Common myeloid progenitor, CD34-positive (primary cell): ENCODE measurements at places on chromosomes 16 and 17.
A peak's percentile ranks its signal among the peaks of the same experiment; 100 is the strongest.

GRCh38 chr17:19579867-19580565, 46.4 kb downstream of the SLC47A1 start:
- DNase-seq = peak; percentile 55

GRCh38 chr16:49742428-49743202, 113.3 kb downstream of the ZNF423 start:
- DNase-seq = no peak

DNA sequence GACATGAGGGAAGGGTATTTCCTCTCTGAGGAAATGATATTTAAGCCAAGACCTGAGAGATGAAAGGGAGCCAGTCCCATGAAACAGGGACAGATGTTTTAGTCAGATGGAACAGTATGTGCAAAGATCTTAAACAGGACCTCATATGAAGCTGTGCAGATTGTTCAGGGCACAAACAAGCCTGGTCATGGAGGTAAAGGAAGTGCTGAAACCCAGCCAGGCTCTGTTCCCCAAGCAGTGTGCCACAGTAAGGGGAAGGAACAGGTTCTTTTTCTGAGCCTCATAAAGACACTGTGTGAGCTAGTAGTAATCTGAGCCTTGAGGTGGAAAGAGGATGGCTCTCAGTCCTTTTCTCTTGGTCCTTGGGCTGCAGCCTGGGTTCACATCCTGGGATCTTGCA, 159.9 kb downstream of the ANKFN1 start:
- DNase-seq = no peak

DNA sequence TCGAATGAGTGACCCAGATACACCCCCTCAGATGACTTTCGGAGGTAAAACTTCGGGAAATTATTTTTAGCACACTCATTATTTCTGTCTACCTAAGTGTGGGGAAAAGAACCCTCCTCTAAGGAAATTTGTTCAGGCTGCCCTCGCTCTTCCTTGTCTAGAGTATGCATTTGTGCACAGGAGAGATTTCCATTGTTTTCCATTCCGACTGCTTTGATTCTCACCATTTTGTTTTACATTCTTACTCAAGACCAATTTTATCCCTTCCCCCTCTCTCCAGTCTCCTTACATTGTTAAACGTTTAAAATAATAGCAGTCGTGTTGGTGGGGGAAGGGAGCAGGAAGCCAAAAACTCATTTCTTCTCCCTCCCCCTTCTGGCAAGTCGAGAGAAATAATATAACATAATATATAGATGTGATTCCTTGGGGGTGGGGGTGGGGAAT, 1.5 kb upstream of the CHD3 start:
- no peak for DNase-seq

DNA sequence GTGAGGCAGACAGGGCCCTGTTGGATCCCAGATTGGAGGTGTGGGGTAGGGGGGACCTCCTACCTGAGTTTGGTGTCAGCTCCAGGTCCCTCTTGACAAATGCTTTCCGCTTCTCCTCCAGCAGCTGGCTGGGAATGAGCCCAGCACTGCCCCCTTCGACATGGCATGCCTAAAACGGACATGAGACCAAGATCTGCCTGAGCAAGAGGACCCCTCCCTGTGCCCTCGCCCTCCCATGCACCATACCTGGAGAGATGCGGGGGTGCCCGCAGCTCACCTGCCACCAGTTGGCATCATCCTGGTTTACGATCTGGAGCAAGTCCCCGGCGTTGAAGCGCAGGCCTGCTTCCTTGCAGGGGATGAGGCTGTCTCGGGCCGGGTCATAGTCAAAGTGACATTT, 26.2 kb downstream of the MPP2 start:
- DNase-seq = no peak

DNA sequence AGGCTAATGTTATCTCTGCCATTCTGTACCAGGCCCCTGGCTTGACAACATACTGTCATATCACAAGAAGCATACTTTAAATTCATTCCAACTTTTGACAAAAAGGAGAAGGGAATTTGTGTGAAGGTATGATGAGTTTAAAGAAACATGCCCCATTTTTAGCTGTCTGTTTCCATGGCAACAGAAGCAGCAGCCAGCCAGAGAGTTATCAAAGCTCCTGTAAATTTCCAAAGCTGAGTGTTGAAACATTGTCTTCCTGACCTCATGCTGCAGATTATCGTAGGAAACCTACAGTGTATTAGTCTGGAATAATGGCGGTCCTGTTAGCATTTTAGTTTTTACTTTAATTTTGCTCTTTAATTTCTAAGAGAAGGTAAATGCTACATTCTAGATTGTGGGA, 124.9 kb downstream of the MRTFB start:
- no peak for DNase-seq

DNA sequence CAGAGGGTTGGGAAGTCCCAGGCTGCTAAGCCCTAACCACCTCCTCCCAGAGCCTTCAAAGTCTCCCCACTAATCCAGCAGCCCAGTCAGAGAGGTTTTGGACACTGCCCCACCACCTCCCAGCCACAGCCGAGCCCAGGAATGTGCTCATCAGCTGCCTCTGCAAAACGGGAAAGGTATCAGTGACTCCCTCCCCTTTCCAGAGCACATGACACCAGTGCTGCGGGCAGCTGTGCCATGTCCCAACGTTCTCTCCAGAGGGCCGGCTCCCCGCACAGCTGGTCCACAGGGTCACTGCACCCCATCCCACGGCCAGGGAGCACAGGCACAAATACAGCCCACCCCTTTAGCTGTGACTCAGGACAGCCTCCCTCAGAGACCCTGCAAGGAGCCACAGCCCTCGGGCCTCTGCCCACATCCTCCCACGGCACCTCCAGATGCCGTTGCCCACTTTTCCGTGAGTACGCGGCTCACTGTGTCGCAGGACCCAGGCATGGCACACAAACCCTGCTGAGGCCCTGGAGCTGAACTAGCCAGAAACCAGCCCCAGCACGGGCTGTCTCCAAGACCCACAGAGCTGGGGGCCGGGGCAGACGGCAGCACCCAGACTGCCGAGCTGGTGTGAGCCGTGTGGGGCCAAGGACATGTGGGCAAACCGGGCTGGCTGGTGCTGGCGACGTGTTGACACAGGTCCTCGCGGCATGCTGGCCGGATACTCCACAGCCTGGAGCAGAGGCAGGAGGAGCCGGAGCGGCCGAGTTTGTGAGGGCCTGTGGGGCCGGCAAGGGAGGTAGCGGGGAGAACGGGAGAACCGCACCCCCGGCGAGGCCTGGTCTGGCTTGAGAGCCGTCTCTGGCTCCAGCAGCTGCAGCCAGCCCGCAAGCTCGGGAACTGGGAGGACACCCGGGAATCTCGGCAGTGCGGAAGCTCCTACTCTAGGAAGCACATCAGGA, 6.3 kb upstream of the PPP1R27 start:
- peak; percentile 45 for DNase-seq

- no peak for DNase-seq
Measured at GRCh38 chr16:73317321-73317857, 269.5 kb upstream of the ZFHX3 start.

- peak; percentile 40 for DNase-seq
Measured at GRCh38 chr16:28108590-28109247, 45.2 kb upstream of the GSG1L start.

DNA sequence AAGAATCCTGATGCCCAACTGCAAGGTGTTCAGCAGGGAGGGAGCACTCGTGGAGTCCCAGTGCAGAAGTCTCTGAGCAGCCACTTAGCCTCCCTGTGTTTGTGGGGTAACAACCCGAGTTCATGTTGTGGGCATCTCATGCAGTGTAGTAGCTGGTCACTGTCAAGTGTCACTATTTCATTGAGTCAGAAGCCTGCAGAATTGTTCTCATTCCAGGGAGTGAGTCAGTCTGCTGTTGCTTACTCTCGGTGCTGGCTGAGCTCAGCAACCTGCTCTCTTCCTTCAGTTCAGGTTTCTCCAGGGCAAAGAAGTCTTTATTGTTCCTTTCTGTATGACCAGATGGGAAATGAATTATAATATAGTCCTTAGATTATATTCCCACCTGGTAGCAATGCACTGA, 24.1 kb downstream of the HMOX2 start:
- DNase-seq = no peak

DNA sequence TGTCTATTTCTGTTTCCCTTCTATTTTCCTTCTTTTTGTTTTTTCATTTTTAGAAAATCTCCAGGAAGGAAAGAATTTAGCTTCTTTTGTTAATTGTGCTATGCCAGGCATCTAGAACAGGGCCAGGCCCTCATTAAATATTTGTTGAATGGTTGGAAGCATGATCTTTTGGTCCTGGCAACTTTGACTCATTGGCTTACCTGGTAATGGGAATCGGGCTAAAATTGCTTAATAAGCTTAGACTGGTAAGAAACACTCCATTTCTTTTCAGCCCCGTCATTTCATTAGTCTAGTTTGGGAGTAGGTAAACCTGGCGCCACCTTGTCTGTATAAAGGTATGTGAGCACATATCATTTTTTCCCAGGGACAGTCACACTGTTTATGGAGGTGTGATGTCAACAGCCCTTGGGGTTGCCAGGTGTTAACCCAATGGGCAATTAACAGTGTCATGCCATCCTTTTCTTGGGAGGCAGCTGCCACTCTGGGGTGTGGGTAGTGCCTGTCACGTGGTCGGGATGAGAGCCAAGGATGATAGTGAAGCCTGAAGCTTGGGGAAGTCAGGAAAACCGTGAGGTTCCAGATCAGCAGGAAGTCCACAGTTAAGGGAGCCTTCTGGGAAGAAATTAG, 9.5 kb upstream of the NDEL1 start:
- DNase-seq = no peak

DNA sequence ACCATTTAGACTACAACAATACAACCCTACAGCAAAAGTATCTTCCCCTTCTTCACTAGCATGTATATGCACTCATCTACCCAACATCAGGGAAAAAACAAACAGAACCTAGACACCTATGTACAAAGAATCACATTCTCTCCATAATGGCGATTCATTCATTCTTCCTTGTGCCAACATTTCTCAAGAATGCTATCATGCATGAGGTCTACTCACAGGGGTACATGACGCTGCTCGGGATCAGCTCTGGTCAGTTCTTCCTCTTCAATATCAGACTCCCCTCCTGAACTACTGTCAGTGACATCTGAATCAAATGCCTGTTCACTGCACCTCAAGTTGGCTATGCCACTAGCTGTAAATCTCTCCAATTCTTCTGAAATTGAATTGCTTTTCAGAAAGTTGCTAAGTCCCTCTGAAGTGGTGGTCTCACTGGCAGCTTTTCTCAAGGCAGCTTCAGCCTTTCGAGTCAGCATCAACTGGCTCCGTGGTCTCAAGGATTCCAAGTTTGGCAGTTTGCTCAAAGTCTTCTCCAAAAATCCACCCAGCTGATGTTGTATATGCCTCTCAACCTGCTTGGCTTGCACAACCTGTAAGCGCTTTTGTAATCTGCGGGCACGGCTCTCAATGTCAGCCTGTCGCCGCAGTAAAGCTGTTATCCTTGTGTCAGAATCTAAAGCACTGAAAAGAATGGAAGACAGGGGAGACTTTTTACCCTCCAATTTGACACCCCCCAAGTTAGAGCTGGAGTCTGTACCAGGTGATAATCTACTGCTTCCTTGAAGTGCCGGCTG, 22.4 kb downstream of the KANSL1 start:
- no peak for DNase-seq

- DNase-seq = no peak
Measured at GRCh38 chr16:64627288-64627687, 494.6 kb downstream of the CDH11 start.

DNA sequence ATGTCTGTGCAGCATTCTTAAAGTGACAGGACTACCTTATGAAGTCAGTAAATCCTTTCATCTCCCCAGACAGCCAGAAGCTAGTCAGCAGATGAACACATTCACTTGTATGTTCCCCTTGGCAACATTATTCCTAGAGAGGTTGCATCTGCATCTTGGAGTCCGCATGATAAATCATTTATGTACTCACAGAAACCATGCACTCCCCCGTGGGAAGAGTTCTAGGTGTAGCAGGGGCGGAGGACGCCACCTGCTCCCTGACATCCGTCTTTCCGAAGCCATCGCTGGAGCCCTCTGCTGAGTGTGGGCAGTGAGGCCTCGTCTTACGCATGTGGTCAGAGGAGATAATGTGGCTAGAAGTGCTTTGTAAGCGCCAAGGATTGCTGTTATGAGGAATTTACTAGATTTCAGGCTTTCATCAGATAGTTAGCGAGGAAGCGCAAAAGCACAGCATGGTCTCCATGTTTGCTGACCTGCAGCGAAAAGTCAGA, 144.5 kb downstream of the RPTOR start:
- no peak for DNase-seq

- no peak for DNase-seq
Measured at GRCh38 chr16:49810831-49811230, 45.1 kb downstream of the ZNF423 start.

GRCh38 chr17:76968707-76969597, 100.7 kb downstream of the MGAT5B start:
- DNase-seq = peak; percentile 87

DNA sequence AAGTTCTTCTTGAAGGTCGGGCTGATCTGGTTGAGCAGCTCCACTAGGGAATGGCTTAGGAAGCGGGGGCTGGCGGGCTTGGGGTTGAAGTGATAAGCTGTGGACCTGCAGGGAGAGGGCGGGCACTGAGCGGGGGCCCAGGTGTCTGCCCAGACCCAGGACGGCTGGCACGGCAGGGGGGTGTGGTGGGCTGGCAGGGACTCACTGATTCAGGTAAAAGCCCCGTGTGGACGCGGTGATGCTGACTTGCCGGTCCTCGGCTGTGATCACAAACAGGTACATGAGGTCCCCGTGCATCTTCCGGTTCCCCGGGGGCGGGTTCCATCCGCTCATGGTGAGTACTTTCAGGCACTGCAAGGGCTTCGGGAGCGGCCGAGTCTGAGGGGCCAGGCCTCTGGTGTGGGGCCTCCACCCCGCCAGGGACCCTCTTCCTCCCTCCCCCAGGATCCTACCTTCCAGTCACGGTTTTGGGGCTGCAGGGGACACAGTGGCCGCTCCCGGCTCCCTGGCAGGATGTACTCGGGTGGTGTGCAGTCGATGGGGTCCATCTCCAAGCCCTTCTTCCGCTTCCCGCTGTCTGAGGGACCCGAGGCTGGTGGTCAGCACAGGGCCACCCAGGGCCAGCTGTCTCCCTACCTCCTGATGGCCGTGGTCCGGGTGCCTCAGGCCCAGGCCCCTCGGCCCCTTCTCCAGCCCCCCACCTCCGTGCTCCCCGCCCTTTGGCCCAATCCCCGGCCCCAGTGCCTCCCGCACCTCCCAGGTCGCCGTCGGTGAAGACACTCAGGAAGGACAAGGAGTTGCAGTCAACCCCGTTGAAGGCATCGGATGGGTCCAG, 10.2 kb downstream of the CLUH start:
- no peak for DNase-seq

GRCh38 chr17:2108170-2108569, 53.3 kb downstream of the HIC1 start:
- no peak for DNase-seq
